ENCODE measurements at places on chromosomes 4 and X. TPM values are rescaled to one million over a fixed set of nuclear protein-coding genes. Genes with fewer than 3 reads are reported as not detected.

NUP62CL gene
- total RNA-seq, result not detected

RAPGEF2 gene
- total RNA-seq, result 70.6 TPM

ADGRL3 gene
- total RNA-seq, result not detected

SAGE1 gene
- total RNA-seq, result not detected

HSFX2 gene
- total RNA-seq, result 0.30 TPM

MAP7D3 gene
- 10.9 TPM for total RNA-seq

FABP2 gene
- not detected for total RNA-seq

ZNF141 gene
- total RNA-seq, result 4.0 TPM

ITGB1BP2 gene
- total RNA-seq, result 0.70 TPM

SPANXA2 gene
- not detected for total RNA-seq

PLAC8 gene
- total RNA-seq, result not detected

AWAT1 gene
- not detected for total RNA-seq

DMRTC1B gene
- total RNA-seq, result not detected

SLC6A14 gene
- not detected for total RNA-seq

NHS gene
- 0.94 TPM for total RNA-seq

LDB2 gene
- total RNA-seq, result 543 TPM

PAGE5 gene
- total RNA-seq, result not detected

XPNPEP2 gene
- total RNA-seq, result not detected

GLRA3 gene
- total RNA-seq, result not detected

EXOC1L gene
- not detected for total RNA-seq

ATP8A1 gene
- total RNA-seq, result 2.6 TPM

LEF1 gene
- not detected for total RNA-seq

HSFX3 gene
- total RNA-seq, result not detected

USP27X gene
- 2.9 TPM for total RNA-seq

UGT2B17 gene
- not detected for total RNA-seq

ZNF157 gene
- total RNA-seq, result 0.12 TPM

COL4A6 gene
- 3.1 TPM for total RNA-seq

DCAF8L2 gene
- total RNA-seq, result not detected

SSX4B gene
- total RNA-seq, result not detected

PRPS1 gene
- total RNA-seq, result 35.3 TPM

GLRB gene
- total RNA-seq, result 4.5 TPM

NLGN3 gene
- total RNA-seq, result 0.08 TPM

ARL9 gene
- total RNA-seq, result 0.12 TPM

SULT1B1 gene
- 13.7 TPM for total RNA-seq

TMEM271 gene
- not detected for total RNA-seq

NPY2R gene
- not detected for total RNA-seq

TRIM61 gene
- 1.1 TPM for total RNA-seq

SATL1 gene
- total RNA-seq, result not detected

MSX1 gene
- 1.9 TPM for total RNA-seq

BMX gene
- 0.53 TPM for total RNA-seq

TCEAL5 gene
- not detected for total RNA-seq

CCDC120 gene
- total RNA-seq, result under 0.01 TPM

SMIM14 gene
- total RNA-seq, result 97.9 TPM

PDLIM3 gene
- total RNA-seq, result 307 TPM

FGFBP1 gene
- total RNA-seq, result not detected

F9 gene
- not detected for total RNA-seq

PRRG3 gene
- 2.1 TPM for total RNA-seq

S100G gene
- not detected for total RNA-seq

CPZ gene
- 33.7 TPM for total RNA-seq

ERCC6L gene
- not detected for total RNA-seq

SCML1 gene
- total RNA-seq, result 4.6 TPM

FDCSP gene
- total RNA-seq, result not detected

CT55 gene
- not detected for total RNA-seq

SORCS2 gene
- 0.23 TPM for total RNA-seq

TCEAL6 gene
- not detected for total RNA-seq

PRICKLE3 gene
- 3.0 TPM for total RNA-seq

MAGED4 gene
- 22.5 TPM for total RNA-seq

Measured in smooth muscle cell of the coronary artery (primary cell).